Naive B cell (primary cell): ENCODE measurements at places on chromosomes 2 and 18. TPM values are rescaled to one million over a fixed set of nuclear protein-coding genes. Genes with fewer than 3 reads are reported as not detected.

DNA sequence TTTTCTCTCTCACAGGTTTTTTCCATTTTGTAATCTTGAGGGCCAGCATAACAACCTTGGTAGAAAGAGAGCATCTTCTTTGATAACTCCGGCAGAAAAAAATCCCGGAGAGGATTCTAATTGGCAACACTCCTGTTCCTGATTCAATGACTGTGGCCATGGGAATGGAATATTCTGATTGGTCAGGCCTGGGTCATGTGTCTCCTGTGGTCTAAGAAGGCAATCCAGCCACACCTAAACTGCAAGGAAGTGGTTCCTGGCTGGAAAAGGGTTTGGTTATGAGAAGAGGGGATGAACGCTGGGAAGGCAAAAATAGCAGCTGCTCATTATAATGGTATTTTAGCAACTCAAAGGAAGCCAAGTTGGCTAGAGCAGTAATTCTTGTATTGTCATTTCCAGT lies 24.8 kb upstream of the ZNF638 start:
- no peak for DNase-seq
- H3K27ac ChIP-seq = no peak overlapping the region
- no peak overlapping the region for H3K4me3 ChIP-seq
- H3K27me3 ChIP-seq = no peaks in the 10 kb centered on the region
- H3K4me1 ChIP-seq = no peaks in the 10 kb centered on the region

HNMT gene
- not detected for polyA plus RNA-seq

PAIP2B gene
- polyA plus RNA-seq = 7.3 TPM

SGO2 gene
- 1.9 TPM for polyA plus RNA-seq

DUSP19 gene
- polyA plus RNA-seq = 0.77 TPM

- H3K36me3 ChIP-seq = no peaks in the 10 kb centered on the region
- no peaks in the 10 kb centered on the region for H3K27me3 ChIP-seq
- no peaks in the 10 kb centered on the region for H3K4me1 ChIP-seq
- no peak overlapping the region for H3K4me3 ChIP-seq
Observed at GRCh38 chr18:4230450-4231168, 224.5 kb downstream of the DLGAP1 start.

ZSWIM2 gene
- not detected for polyA plus RNA-seq

- no peak for DNase-seq
- H3K4me1 ChIP-seq = peaks cover 19% of the 10 kb centered on the region
- H3K4me3 ChIP-seq = no peak overlapping the region
- H3K36me3 ChIP-seq = no peaks in the 10 kb centered on the region
Observed at GRCh38 chr2:159459279-159459678, 157.1 kb downstream of the BAZ2B start.

DNA sequence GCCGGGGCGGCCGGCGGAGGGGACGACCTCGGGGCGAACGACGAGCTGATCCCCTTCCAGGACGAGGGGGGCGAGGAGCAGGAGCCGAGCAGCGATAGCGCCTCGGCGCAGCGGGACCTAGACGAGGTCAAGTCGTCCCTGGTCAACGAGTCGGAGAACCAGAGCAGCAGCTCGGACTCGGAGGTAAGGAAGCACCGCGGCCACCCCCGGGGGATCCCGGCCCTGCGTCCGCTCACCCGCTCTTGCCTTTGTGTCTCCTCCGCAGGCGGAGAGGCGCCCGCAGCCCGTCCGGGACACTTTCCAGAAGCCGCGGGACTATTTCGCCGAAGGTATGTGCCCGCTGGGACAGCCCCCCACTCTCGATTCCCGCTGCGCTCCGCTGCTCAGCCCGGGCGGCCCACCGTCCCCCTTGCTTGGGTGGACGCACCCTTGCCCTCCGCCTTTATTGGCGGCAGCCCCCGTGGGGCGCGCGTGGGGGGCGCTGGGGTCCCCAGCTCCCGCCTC lies 611 bp downstream of the TCF7L1 start:
- H3K36me3 ChIP-seq = no peaks in the 10 kb centered on the region
- H3K4me3 ChIP-seq = peak overlapping the region; percentile 15
- peaks cover 61% of the 10 kb centered on the region for H3K27me3 ChIP-seq
- DNase-seq = peak; percentile 4
- peaks cover 14% of the 10 kb centered on the region for H3K4me1 ChIP-seq

DNA sequence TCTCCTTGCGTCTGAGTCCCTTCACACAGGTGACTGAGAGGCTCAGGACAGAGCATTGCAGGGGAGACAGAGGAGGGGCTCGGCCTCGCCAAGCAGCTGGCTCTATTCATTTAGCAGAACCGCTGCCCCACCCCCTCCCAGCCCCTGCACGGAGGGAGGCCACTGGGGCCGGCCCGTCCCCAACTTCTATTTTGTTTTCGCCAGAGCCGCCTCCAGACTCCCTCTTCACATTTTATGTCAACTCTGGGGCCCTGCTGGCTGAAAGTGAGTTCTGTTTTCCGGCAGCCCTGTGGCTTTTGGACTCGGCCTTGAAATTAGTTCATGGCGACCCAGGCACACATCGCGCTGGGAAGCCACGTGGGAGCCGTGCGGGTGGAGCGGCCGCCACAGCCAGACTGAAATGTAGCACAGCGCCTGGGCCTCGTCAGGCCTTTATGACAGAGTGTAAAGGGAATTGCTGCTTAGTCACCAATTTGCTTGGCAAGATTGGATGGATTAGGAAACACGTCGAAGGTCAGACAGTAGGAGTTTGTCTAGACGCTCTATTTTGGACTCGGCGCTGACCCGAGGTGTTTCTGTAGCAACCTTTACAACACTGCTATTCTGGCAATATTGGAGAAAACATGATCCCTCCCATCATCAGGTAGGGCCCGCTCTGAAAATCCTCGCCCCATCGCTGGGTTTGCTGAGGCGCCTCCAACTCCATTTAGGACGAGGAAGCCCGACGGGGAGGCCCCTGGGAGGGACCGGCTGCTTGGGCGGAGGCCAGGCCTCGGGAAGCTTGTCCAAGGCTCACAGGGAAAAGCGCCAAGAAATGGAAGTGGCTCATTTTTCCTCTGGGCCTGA lies 90.7 kb upstream of the CTDP1 start:
- H3K4me1 ChIP-seq = peaks cover 11% of the 10 kb centered on the region
- H3K36me3 ChIP-seq = peaks cover 9% of the 10 kb centered on the region
- H3K4me3 ChIP-seq = no peak overlapping the region
- DNase-seq = no peak
- H3K27ac ChIP-seq = peak overlapping the region; percentile 84
- no peaks in the 10 kb centered on the region for H3K27me3 ChIP-seq

- no peak for DNase-seq
- peaks cover 10% of the 10 kb centered on the region for H3K36me3 ChIP-seq
Observed at GRCh38 chr2:157747695-157748370, 119.2 kb upstream of the ACVR1C start.

UBE2F gene
- 64.6 TPM for polyA plus RNA-seq

DNA sequence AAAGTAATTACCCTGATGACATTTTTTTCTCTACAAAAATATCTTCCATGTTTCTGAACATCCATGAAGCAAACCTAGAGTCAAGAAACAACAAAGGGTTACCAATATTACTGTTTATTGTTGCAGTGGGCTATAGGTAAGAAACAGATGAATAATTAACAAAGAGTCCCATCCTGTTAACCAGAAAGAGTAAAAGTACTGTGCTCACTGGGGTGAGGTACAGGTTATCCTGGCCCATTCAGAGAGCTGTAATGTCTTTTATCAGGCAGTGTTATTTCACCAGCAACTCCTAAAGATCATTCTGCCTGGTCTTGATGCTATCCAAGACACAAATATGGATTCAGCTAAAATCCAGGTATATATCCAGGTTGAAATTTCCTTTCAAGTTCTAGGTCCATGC lies 754.9 kb downstream of the SATB2 start:
- no peaks in the 10 kb centered on the region for H3K4me1 ChIP-seq
- no peak overlapping the region for H3K4me3 ChIP-seq
- no peak for DNase-seq
- no peaks in the 10 kb centered on the region for H3K36me3 ChIP-seq
- H3K27me3 ChIP-seq = no peaks in the 10 kb centered on the region

GPR35 gene
- not detected for polyA plus RNA-seq

DNA sequence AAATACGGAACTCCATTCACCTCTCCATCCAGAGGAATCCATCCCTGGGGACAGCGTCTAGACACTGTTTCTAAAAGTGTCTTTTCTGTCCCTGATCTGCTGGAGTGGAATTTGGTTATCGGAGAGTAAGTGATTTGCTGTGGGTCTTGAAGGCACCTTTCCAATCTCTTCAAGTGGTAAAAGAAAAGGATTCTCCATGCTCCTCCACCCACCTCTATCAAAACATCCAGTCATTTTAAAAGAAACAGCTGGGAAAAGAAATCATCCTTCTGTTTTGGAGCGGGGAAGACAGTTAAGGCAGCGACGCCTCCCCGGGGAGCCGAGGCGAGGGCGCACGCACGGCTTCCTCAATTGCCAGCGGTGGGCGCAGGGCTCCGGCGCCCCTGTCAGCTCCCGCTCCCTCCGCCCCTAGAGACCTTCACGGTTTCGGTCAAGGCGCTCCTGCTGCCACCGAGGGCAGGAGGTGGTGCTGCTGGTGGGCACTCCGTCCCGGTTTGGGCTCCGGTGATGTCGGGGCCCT lies 547 bp downstream of the SLC35F5 start:
- peaks cover 1% of the 10 kb centered on the region for H3K36me3 ChIP-seq
- H3K4me3 ChIP-seq = peak overlapping the region; percentile 90
- H3K27me3 ChIP-seq = no peaks in the 10 kb centered on the region
- peak overlapping the region; percentile 94 for H3K27ac ChIP-seq
- peaks cover 30% of the 10 kb centered on the region for H3K4me1 ChIP-seq
- no peak for DNase-seq

GRCh38 chr2:2044269-2045057 lies 286.6 kb downstream of the MYT1L start:
- no peak overlapping the region for H3K27ac ChIP-seq
- peaks cover 8% of the 10 kb centered on the region for H3K27me3 ChIP-seq
- DNase-seq = no peak
- no peak overlapping the region for H3K4me3 ChIP-seq

- H3K4me3 ChIP-seq = no peak overlapping the region
- DNase-seq = no peak
- H3K27ac ChIP-seq = peak overlapping the region; percentile 86
- H3K36me3 ChIP-seq = no peaks in the 10 kb centered on the region
- H3K27me3 ChIP-seq = no peaks in the 10 kb centered on the region
Observed at GRCh38 chr2:47697000-47697601, 85.8 kb upstream of the MSH6 start.

DNA sequence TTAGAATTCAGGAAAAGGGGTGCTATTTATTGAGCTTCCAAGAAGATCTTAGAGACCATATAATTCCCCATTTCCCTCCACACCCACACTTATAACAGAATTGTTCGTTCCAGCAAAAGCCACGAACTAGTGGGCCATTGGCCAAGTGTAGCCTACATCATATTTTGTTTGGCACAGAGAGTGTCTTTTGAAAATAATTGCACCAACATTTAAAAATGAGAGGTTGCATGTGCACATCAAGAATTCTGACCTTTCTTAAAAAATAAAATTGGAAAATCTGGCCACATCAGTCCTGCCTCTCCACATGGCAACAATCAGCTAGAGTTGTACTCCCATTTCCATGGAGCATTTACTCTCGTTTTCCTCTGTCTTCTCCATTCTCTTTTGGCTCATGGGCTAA lies 655.5 kb upstream of the FANCL start:
- H3K36me3 ChIP-seq = no peaks in the 10 kb centered on the region
- no peak overlapping the region for H3K27ac ChIP-seq
- no peak for DNase-seq
- H3K27me3 ChIP-seq = peaks cover 51% of the 10 kb centered on the region
- no peak overlapping the region for H3K4me3 ChIP-seq
- H3K4me1 ChIP-seq = no peaks in the 10 kb centered on the region

DNA sequence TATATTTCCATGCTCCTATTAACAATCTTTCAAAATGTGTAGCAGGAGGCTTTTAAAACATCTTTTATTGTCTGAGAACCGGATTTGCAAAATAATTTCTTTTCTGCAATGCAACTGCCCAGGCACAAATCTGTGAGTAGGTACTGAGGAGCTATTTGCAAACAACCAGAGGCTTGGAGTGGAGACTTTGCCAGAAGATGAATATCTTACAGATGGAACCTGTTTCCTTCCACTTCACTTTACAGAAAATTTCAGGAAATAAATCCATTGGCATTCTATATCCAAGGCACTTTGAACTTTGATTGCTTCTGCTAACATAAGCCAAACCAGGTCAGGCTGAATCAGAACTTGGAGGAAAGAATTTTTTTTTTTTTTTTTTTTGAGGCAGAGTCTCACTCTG lies 237.4 kb upstream of the REV1 start:
- H3K4me3 ChIP-seq = no peak overlapping the region
- H3K27ac ChIP-seq = no peak overlapping the region
- no peaks in the 10 kb centered on the region for H3K4me1 ChIP-seq
- no peaks in the 10 kb centered on the region for H3K27me3 ChIP-seq

DSG1 gene
- polyA plus RNA-seq = not detected

HTR2B gene
- not detected for polyA plus RNA-seq

RFTN2 gene
- 0.20 TPM for polyA plus RNA-seq

SERPINB10 gene
- polyA plus RNA-seq = not detected

ZNF519 gene
- 6.0 TPM for polyA plus RNA-seq

- H3K36me3 ChIP-seq = no peaks in the 10 kb centered on the region
- H3K4me1 ChIP-seq = no peaks in the 10 kb centered on the region
- H3K27ac ChIP-seq = no peak overlapping the region
- DNase-seq = no peak
Observed at GRCh38 chr18:39375066-39375465, 1809.5 kb upstream of the CELF4 start.

DNA sequence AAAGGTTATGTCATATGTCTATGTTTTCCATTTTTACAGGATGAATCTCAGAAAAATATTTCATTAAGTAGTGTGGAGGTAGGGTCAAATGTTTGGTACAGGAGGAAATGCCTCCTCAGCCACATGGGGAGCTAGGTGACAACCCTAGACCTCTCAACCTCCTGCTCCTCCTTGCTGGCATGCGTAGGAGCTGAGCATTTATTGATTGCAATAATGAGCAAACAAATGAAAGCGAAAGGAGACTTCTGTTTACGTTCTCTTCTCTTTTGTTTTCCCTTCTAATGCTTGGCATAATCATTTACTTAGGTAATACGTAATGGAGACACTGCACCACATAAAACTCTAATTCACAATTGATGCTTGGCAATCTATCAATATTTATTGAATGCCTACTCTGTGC lies 95.1 kb upstream of the CCBE1 start:
- peaks cover 12% of the 10 kb centered on the region for H3K27me3 ChIP-seq
- H3K27ac ChIP-seq = no peak overlapping the region
- H3K4me3 ChIP-seq = no peak overlapping the region
- no peak for DNase-seq

DNA sequence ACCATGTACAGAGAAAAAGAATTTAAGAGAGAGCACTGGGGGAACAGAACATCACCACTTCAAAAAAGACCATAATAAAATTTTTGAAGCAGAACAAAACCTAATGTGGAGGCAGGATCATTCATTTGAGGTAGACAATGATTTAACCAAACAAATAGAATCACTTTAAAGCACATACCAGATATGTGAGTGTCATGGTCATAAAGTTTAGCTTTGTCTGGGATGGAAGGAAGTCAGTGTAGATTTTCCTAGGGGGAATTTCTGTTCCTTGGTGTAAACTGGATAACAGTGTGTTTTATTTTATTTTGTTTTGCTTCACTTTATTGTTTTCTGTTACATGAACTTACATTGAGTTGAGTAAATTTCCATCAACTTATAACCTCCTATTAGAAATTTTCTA lies 120.8 kb downstream of the CRIM1 start:
- H3K4me1 ChIP-seq = peaks cover 14% of the 10 kb centered on the region
- DNase-seq = no peak
- no peak overlapping the region for H3K4me3 ChIP-seq
- no peaks in the 10 kb centered on the region for H3K27me3 ChIP-seq

GRCh38 chr18:60331890-60332289 lies 40.7 kb downstream of the MC4R start:
- no peak overlapping the region for H3K4me3 ChIP-seq
- no peaks in the 10 kb centered on the region for H3K4me1 ChIP-seq
- H3K36me3 ChIP-seq = no peaks in the 10 kb centered on the region
- DNase-seq = no peak
- H3K27me3 ChIP-seq = no peaks in the 10 kb centered on the region
- no peak overlapping the region for H3K27ac ChIP-seq
